NCI-H1694 treated with DMSO at 0.1 percent for 48 hours (cell line): ENCODE measurements at places on chromosomes 7 and 10.

- no peak for DNase-seq
These were observed 81.8 kb upstream of the CREB5 start for GRCh38 chr7:28330384-28331070.

GRCh38 chr7:68691261-68692216 lies 906.7 kb upstream of the AUTS2 start:
- no peak for DNase-seq

- DNase-seq, result no peak
These were observed 886.4 kb downstream of the DNAJB9 start for GRCh38 chr7:109456116-109456515.

DNA sequence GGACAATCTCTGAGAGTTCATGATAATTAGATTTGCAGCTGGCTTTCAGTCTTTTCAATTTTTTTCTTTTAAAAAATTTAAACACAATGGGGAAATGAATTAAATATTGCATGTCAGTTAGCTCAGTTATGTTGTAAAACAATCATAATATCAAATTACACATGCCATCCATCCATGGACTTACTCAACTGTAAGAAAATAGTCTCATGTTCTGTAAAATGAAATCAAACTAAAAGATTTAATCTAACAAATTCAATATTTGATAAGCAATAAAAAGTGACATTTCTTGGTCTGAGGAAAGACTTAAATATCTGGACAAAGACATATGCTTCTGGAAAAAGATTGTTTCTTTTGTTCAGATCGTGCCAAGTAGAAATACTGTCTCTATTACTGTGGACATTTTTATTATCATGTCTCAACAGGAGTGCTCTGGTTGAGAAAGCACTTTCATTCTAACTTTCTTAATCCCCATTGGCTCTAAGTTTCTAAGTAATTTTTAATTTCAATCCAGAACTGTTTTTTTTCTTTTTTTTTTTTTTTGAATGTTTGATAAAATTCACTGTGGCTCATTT lies 179.2 kb upstream of the FAM3C start:
- no peak for DNase-seq

- DNase-seq, result no peak
These were observed 268.6 kb downstream of the SEC23IP start for GRCh38 chr10:120161111-120161510.

GRCh38 chr7:3695602-3696001 lies 394.6 kb downstream of the SDK1 start:
- no peak for DNase-seq

GRCh38 chr10:34498821-34499220 lies 316.3 kb downstream of the PARD3 start:
- no peak for DNase-seq

DNA sequence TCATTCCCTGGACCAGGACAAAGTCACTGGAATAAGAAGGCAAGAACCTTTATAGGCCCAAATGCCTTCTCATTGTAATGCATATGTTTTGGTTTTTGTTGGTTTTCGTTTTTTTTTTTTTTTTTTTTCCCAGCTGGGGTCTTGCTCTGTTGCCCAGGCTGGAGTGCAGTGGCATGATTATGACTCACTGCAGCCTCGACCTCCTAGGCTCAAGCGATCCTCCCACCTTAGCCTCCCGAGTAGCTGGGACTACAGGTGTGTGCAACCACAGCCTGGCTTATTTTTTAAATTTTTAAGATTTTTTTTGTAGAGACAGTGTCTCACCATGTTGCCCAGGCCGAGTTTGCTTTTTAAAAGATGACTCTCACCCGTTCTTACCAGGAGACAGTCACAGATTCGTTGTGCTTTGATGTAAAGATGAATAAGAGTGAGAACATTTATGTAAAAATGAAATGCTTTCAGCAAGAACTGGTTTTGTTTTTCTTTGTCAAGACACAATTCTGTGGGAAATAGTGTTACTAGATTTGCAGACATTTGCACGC lies 7.6 kb downstream of the IQCE start:
- no peak for DNase-seq

- no peak for DNase-seq
These were observed 70.5 kb downstream of the ITGB1 start for GRCh38 chr10:32887481-32887880.

DNA sequence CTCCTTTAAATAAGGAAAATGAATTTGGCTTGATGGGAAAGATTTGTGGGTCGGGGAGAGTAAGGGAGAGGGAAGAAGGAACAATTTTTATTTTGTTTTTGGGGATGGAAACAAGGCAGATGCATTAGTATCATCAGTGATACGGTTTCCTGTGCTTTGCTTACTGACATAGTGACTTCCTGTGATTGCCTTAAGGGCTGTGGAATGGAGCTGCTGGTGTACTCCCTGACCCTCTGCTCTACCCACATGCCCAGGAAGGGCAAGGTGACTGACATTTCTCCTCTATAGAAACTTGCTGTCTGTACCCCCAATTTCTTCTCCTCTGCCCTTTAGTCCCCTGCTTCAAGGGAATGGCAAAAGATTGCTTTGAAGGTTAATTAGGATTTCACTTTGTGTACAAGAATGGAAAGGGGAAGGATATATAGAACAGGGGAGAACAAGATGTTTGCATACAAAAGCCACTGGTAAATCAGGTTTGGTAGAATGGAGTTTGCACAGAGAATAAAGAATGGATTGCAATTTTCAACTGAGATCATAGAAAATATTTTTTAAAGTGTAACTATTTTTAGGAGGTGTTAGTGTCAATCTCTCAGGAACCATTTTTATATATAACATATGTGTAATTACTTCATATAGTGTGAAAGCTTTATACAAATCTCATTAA lies 129.0 kb upstream of the AGR3 start:
- no peak for DNase-seq

- no peak for DNase-seq
These were observed 5.8 kb downstream of the FLNC start for GRCh38 chr7:128835790-128836641.

- DNase-seq, result no peak
These were observed 38.3 kb downstream of the WIPF3 start for GRCh38 chr7:29844559-29844958.

- DNase-seq, result no peak
These were observed at the start of gene CDK6 for GRCh38 chr7:92836489-92836999. CDK6 (minus strand) TSS chr7:92836573; CDS start chr7:92833323, 3,250 bp downstream.

DNA sequence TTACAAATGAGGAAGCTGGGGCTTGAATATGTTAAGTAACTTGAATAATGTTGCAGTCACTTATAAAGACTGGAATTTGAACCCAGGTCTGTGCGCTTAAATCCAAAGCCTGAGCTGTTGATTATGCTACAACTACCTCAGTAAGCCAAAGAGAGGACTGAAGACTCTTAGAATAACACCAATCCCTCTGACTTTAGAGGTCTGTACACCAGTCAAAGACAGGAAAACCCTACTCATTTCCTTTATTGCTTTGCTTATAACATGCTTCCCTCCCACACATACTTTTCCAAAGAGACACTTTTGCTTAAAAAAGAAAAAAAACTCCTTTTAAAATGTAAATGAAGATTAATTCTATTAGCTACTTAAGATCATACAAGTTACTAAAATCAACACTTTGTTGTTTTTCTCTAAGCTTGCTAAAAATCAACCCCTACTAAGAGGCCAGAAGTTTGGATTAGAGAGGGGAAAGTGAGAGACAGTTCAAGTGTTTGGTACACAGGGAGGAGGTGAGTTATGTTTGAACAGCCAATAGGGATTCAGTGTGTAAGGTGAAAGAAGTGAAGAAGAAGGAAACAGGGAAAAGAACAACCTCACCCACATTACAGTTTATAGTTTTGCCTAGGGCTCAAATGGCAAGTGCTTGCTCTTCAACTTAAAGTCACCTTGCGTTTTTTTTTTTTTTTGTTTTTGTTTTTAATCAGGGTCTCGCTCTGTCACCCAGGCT lies 74.8 kb downstream of the MDH2 start:
- DNase-seq, result no peak

- DNase-seq, result no peak
These were observed 35.9 kb upstream of the SEMA3A start for GRCh38 chr7:84230491-84230890.

GRCh38 chr10:117945651-117946050 lies 101.1 kb downstream of the RAB11FIP2 start:
- DNase-seq, result no peak

DNA sequence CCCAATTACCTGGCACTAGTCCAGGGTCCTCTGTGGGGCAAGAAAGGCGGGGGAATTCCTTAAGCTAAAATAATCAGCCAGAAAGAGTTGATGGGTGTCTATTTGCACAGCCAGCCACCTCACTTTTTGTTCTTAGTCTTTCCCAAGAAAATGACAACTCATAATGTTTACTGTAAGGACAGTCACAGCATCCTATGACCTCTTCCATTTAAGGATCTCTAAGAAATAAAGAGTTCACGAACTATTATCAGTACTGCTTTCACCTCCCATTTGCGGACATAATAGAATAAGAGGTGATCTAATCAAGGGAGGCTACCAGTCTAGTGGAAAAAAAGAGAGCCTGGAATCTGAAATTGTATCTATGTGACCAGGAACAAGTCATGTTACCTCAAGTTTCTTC lies 72.4 kb upstream of the LRRC17 start:
- no peak for DNase-seq

DNA sequence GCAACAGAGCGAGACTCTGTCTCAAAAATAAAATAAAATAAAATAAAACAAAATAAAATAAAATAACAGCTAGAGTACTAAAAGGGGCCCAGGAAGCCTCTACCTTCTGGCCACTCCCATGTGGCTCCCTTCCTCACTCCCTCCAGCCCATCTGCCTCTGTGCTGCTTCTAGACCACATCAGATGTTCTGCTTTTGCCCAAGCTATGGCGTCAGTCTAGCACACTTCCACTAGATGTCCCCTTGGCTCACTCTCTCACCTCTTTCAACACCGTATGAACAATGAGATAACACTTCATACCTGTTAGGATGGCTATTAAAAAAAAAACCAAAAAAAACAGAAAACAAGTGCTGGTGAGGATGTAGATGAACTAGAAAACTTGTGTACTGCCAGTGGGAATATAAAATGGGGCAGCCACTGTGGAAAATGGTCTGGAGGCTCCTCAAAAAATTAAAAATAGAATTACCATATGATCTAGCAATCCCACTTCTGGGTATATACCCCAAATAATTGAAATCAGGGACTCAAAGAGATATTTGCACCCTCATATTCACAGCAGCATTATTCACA lies 132.3 kb downstream of the ARHGAP22 start:
- no peak for DNase-seq

DNA sequence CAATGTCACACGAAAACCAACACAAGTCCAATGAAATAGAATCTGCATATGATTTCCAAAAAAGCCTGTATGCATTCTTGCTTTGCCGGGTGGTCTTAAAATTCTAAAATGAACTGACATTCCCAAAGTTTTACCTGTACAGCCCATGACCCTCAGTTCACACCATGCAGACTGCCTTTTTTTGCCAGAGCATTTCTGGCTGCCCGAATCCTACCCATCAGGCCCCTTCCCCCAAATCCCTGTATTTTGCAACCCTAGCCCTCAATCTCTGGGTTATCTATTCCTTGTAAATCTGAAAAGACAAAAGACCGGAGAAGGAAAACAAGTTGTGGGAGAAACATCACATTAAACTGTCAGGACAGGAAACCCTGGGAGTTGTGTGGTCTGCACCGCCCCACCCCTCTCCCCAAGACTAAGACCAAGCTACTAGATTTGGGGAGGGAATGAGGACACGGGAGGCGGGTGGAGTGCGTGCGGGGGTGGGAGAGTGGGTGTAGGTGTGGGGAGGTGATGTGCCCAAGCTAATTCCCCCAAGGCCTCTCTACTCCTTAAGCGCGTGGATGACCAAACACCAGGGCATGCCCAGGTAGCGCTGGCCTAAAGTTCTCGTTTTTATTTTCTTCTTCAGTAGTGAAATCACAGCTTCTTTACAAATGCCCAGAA lies 1.4 kb downstream of the JCAD start:
- no peak for DNase-seq

DNA sequence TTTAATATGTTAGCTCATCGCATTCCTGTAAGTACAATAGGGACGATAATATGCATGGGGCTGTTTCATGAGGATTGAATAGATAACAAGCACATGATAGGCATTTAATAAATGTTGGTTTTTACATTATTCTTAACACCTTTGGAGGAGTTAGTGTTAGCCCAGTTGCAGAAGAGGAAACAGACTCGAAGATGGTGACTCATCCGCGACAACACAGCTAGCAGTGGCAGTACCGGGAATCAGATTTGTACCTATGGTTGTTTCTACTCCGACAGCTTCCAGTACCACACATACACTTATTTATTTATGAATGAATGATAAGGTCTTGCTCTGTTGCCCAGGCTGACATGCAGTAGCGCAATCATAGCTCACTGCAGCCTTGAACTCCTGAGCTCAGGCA lies 2.9 kb downstream of the LRMDA start:
- DNase-seq, result no peak

DNA sequence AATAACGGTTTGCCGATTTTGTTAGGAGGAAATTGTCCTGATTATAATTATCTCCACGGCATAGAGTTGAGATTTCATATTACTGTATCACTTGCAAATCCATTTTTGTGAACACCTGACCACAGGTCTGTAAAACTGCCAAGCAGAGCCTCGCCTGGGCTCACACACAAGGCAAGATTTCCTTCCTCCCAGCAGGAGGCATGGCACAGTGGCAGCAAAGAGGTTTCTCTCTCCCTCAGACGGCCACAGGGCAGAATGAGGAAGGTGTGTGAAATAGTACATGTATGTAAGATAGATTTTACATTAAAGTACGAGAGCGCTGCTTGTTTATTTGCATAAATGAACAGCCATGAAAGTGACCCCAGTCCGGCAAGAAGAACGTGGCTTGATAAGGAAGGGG lies 130.1 kb downstream of the CELF2 start:
- no peak for DNase-seq

DNA sequence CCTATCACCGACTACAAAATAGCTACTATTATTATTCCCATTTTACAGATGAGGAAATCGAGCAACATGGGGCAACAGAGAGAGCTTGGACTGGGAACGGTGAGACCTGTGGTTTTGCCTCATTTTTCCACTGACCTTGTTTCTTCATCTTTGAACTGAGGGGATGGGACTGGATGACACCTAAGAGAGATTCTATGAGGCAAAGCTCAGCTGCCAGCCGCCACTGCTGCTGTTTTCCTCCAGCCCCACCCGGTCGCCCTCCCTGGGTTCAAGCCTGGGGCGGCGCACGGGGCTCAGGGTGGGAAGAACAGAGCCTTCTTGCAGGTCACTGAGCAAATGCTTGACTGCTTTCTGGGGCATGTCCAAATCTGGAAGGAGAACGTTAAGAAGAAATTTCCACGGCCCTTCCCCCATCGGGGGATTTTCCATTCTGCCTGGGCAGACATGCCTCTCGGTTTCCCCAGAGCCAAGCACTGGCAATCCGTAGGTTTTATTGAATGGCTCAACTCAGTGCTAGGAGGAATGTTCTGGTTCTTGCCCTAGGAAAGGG lies 12.3 kb downstream of the DDIT4 start:
- DNase-seq, result no peak

GRCh38 chr10:62517252-62517651 lies 143.1 kb downstream of the ZNF365 start:
- no peak for DNase-seq

DNA sequence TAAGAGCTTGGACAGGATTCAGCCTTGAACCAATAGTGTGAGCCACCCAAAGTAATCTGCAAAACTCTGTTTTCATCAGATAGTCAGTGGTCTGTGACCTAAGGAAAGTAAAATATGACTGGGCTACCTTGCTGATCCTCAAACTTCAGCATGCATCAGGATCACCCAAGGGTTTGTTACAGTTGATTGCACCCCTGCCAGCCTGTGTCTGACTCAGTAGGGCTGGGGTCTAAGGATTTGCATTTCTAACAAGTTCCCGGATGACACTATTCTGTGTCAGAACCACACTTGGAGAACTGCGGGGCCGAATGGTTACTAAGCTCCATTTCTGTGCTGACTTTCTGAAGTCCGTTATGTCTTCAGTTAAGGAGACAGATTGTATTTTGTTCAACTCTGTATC lies 40.6 kb upstream of the TSPAN13 start:
- no peak for DNase-seq
